ENCODE measurements at places on chromosomes 16 and 17.

GRCh38 chr16:29156511-29156910 is 171.7 kb downstream of the LAT start:
- DNase-seq: no peak

GRCh38 chr17:18190628-18191235 is 7.1 kb downstream of the ALKBH5 start:
- no peak for DNase-seq

GRCh38 chr16:80161799-80162739 is 378.7 kb upstream of the DYNLRB2 start:
- peak; percentile 9 for DNase-seq

DNA sequence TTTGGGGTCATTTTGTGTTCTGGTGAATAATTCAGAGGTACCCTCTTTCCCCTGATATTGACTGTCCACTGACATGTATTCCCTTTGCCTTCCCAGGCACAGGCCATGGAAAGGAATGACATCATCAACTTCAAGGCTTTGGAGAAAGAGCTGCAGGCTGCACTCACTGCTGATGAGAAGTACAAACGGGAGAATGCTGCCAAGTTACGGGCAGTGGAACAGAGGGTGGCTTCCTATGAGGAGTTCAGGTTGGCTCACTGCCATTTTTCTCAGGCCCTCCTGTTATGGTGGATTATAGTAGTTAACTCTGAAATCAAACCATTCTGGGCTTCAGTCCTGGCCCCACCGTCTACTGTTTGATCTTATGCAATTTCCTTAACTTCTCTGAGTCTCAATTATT is 1.6 kb upstream of the EFTUD2 start:
- no peak for DNase-seq

DNA sequence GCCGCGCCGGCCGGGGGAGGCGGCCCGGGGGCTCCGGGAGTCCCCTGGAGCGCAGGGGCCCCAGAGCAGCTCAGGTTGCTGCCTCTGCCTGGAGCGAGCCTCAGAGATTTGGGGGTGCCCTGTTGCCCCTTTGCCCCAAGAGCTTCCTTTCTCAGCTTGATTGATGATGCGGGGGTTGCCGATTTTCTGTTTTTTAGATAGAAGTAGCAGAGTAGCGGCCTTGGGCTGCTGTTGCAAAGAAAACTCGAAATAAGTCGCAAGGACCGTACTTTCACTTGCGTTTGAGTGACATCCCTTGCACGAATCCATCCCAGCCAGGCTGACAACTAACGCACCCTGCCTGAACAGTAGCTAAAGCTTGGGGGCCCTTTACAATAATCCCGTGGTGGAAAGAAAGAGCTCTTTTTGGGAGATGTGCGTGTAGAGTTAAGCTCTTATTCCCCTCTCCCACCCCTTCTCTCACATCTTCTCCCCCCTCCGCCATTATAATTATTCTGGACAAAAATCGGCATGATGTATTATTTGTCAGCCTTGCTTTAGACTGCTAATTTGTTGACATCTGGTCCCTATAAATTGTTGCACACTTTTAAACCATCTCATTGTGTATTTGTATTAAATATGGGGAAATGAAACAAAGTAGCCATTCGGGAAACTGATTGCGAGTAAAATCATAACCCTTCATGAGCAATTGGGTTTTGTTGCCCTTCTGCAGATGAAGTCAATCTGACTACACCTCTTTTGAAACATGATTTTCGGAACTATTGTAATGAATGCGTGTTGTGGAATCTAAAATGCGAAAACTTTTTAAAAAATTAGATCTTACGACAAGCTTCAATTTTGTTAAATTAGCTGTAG is 873 bp downstream of the USP10 start:
- peak; percentile 37 for DNase-seq

DNA sequence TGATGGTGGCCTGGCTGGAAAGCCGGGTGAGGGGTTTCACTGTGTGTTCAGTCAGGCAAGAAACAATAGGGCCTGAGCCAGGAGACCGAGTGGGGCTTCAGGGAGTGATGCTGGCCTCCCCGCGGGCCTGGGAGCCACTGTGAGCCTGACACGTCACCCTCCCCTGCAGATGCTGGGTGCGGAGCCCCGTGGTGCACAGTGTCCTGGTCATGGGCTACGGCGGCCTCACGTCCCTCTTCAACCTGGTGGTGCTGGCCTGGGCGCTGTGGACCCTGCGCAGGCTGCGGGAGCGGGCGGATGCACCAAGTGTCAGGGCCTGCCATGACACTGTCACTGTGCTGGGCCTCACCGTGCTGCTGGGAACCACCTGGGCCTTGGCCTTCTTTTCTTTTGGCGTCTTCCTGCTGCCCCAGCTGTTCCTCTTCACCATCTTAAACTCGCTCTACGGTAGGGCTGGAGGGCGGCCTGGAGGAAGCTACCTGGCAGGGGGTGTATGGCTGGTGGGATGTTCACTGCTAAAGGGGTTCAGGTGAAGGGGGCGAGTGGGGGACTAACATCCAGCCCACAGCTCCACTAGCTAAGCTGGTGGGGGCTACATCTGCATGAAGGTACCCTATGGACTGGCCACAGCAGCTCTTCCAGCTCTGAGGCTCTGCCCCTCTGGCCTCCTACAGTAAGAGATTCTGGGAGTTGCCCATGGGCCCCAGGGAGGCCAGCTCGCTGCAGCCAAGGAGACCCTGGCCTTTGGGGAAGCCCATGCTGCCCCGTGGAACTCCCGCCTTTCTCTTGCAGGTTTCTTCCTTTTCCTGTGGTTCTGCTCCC is 32.4 kb downstream of the ADGRG5 start:
- DNase-seq: no peak

DNA sequence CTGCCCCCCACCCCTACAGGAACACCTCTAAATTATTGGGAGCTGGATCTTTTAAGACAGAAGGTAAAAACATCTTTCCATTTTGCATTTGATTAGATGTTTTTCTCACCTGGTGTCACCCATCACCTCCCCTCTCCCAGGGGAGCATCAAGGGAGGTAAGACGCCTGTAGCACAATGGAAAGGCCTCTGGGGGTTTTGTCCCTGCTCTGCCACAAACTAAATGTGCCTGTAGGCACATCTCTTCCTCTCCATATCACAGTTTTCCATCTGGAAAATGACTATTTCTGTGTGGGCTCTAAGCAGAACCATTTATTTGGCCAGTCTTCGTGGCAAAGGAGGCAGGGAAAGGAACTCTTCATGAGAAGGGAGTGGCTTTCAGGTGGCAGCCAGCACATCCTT is 76.6 kb downstream of the GNAO1 start:
- no peak for DNase-seq

DNA sequence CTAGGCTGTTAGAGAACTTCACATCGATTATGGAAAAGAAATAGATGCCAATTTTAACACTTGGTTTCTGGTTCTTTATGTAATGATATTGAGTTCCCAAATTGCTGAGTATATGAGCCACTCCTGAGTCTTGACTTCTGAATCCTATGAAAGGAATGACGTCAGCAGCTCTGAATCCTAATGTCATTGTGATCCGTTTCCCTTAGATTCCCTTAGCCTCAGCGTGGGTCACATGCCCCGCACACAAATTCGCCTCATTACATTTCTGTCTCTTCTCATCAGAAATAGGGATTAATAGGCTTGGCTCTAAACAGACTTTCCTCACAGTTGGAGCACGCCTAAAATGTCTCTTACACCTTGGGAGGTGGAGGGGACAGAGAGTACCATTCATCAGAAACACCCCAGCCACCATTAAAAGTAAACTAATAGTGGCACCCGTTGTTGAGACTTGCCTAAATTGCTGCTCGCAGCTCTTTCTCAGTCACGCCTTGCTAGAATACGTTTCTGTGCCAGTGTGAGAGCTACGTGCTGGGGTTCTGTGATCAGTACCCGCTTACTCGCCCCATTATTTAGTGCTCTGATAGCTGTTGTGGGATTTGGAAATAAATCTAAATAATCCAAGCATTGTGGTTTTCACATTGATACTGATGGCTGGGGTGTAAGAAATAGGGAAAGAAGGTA is 7.1 kb downstream of the MRM3 start:
- DNase-seq: no peak

DNA sequence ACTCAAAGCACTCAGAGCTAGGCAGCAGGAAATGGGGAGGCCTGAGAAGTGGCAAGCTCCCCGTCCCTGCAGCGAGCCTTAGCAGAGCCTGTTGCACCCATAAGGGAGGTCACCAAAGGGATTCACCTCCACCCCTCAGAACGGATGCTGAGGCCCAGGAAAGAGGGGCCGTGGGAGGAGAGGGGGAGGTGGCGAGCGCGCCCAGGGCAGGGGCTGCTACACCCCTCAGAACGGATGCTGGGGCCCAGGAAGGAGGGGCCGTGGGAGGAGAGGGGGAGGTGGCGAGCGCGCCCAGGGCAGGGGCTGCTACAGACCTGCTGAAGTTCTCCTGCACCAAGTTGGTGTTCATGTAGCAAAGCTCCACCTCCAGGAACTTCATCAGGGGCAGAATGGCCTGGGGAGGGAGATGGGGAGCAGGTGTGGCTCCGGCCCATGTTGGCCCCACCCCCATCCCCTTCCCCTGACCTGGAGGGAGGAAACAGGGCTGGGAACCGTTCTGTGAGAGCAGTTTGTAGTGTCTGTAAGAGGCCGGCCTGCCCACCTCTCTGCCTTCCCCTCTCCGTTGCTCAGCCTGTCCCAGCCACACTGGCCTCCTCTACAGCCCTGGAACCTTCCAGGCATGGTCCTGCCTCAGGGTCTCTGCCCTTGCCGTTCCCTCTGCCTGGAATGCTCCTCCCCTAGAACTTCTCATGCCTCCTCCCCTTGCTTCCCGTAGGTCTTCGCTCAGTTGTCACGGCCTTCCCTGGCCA is 11.4 kb downstream of the UNC13D start:
- DNase-seq: no peak

- DNase-seq: no peak
Observed at GRCh38 chr16:5077304-5077703, 5.7 kb downstream of the ALG1 start.

- DNase-seq: peak; percentile 85
Observed at GRCh38 chr16:89044418-89045180, 49.1 kb upstream of the ACSF3 start.

- peak; percentile 96 for DNase-seq
Observed at GRCh38 chr16:728131-728889, 1.4 kb downstream of the HAGHL start.

GRCh38 chr17:40176754-40177110 is 538 bp upstream of the RAPGEFL1 start:
- DNase-seq: no peak
